ENCODE measurements at places on chromosomes 16 and 17.
A peak's percentile ranks its signal among the peaks of the same experiment; 100 is the strongest.

- DNase-seq: peak; percentile 78
These were observed at the start of gene ARL4D for GRCh38 chr17:43398724-43399595. ARL4D (plus strand) TSS chr17:43398993; CDS start chr17:43399733, 740 bp downstream.

DNA sequence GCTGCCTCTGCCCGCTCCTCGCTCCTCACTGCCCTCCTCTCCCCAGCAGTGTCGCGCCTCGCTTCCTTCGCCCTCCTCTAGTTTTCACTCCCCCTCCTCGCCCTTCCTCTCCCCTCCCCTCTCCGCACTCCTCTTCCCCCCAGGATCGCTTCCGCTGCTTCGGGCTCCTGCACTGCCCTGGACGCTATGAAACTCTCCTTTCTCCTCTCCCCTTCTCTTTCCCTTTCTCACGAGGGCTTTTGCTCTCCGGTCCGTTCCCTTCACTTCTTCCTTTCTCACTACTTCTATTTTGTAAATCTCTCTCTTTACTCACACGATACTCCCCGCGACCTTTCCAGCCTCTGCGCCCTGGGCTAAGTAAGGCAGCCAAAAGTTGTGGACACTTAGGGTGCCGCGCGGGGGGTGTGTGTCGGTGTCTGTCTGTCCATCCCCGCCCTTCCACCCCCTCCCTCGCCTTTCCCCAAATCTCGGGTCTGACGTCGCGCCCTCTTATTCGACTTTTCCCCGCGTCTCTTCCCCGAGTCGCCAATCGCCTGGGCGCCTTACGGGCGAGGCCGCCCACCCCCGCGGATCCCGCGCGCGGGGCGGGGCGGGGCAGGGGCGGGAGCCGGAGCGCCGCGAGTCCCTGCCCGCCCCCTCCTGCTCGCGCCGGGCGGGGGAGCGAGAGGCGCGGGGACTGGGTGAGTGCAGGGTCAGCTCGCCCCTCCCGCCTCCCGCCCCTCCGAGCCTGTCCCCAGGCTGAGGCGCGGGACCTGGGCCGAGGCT lies at the start of gene IRX3:
TSS of gene IRX3 (minus strand) at position 422 of the 765 bp plus-strand sequence. CDS start 737 bp downstream, outside the sequence.
- DNase-seq: peak; percentile 96

DNA sequence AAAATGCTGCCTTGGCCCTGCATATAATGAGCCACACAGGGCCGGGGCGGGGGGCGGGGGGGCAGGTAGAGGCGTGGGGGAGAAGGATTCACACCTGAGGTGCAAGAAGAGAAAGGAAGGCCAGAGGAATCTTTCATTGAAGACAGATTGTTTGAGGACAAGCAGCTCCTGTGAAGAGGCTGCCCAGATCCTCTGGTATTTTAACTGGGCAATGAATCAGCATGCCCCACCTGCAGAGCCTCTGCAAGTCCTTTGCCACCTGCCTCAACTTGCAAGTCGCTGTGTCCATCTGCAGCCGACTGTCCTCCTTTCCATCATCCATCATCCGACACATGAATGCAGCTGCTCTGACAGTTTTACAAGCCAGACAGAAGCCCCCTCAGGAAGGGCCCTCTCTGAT lies 1.2 kb upstream of the SOST start:
- DNase-seq: no peak

GRCh38 chr16:15866451-15866850 lies 9.6 kb upstream of the MYH11 start:
- no peak for DNase-seq

DNA sequence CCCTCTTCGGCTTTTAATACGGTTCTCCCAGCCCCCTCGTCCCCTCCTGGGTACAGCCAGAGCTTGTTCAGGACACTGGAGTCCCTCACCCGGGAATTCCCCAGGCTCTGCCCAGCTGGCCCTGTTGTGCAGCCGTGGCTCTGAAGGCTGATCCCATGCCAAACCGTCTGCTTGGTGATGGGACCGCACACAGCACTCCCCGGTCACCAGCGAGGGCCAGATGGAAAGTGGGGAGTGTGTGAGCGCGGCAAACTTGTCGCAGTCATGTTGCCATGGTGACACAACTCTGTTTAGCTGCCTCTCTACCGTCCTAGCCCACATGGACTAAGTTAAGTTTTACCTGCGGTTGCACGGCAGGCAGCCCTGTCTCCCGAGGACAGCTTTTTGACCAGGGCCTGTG lies 107.9 kb downstream of the RAP1GAP2 start:
- peak; percentile 32 for DNase-seq

DNA sequence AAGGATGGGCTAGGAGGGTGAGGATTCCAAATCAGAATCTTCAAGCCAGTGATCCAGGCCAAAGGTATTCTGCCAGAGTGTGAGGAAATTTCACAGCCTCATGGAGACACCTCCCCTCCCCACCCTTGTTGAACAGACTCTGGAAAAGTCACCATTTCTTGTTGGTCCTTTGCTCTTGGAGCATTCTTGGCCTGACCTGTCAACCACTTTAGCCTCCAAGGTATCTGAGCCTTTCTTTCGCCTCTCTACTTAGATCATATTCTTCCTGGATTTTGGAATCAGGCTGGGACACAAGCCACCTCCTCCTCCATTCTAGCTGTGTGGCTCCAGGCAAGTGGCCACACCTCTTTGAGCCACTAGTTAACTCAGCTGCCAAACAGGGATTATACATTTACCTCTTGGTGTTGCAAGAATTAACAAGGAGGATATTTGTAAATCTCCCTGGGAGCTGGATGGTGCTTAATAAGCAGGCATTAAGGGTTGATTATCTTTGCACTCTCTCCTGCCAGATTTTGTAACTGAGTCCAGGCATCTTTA lies 193.5 kb downstream of the WWOX start:
- DNase-seq: no peak

DNA sequence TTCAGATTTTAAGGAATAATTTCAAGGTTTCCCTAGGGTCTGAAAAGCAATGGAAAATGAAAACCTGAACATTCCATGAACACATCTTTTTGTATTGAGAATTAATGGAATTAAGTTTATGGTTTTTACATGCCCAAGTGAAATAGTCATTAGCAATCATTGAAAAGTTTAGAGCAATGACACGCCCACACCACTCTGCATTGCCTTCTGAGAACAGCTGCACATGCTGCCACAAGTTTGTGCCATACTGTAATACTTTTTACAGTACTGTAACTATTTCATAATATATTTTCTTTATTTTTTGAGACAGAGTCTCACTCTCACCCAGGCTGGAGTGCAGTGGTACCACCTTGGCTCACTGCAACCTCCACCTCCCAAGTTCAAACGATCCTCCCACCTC lies 345.2 kb upstream of the PMFBP1 start:
- DNase-seq: no peak

DNA sequence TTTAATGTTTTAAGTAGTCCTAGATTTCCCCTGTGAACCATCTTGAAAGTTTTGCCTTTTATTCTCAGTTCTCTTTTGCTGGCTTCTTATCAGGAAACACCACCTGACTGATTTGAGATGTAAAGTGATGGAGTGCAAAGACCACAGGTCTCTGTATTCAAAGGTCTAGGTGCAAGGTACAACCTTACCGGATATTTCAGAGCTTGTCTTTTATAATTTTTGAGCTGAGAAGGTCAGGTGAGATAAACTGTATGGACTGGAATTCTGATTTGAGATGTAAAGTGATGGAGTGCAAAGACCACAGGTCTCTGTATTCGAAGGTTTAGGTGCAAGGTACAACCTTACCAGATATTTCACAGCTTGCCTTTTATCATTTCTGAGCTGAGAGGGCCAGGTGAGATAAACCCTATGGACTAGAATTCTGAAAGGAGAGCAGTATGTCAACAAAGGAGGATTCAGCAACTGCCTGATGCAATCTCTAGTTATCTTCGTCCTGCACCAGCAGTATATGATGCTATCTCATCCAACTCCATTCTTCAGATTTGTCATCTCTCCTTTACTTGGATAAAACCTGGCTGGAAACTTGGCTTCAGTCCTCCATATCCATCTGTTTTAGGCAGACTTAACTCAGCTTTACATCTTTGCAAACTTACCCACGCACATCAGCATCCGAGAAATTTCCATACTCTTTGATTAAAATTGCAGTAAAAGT lies 64.3 kb downstream of the CENPV start:
- no peak for DNase-seq

GRCh38 chr17:4463818-4464476 lies 30.2 kb downstream of the SPNS3 start:
- DNase-seq: no peak

- no peak for DNase-seq
These were observed 217.0 kb upstream of the CIBAR2 start for GRCh38 chr16:85329059-85329812.

DNA sequence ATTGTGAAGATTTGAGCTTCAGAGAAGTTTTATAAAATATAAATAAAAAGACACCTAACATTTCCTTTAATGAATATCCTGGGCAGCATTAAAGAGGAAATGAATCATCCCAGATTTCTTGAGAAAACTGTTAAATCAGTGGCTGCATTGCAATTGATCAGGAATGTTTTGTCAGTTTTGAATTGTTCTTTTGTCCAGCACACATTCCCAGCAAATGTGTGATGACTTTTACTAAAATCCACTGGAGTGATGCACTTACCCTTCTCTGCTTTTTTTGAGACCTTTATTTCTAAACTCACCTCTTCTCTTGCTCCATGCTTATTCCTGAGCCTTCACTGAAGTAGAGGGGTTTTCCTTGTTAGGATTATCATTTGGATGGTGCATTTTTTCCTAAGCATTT lies 1307.2 kb downstream of the CDH8 start:
- DNase-seq: no peak

GRCh38 chr16:58324792-58325191 lies 30.0 kb upstream of the PRSS54 start:
- DNase-seq: no peak

DNA sequence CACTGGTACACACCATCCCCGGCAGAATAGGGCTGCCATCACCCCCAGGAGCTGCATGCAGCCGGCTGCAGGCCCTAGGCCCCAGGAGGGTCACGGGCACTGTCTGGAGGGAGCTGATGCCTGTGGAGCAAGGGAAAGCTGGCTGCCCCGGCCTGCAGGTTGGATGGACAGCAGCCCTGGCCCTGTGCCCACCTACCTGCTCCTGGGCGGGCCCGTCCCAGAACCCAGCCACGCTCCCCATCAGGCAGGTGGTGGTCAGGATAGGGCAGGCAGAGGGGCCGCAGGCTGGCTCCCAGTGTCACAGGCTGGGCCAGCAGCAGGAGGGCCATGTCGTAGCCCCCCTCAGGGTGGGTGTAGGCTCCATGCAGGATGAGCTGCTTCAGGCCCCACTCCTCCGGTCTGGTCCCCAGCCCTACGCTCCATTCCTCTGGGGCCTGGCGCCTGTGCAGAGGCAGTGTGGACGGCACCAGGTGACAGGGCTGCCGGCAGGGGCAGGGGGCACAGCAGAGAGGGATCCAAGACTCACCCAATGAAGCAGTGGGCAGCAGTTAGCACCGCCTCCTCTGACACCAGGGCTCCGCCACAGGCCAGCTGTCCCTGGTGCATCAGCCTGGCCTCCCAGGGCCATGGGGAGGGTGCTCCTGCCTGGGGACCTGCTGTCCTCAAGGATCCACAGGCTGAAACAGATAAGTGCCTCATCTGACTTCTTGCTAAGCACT lies 4.0 kb downstream of the PRSS53 start:
- DNase-seq: no peak

- DNase-seq: no peak
These were observed 12.9 kb downstream of the MYL4 start for GRCh38 chr17:47222047-47222446.

- DNase-seq: no peak
These were observed 33.5 kb downstream of the IRX3 start for GRCh38 chr16:54253118-54253517.

DNA sequence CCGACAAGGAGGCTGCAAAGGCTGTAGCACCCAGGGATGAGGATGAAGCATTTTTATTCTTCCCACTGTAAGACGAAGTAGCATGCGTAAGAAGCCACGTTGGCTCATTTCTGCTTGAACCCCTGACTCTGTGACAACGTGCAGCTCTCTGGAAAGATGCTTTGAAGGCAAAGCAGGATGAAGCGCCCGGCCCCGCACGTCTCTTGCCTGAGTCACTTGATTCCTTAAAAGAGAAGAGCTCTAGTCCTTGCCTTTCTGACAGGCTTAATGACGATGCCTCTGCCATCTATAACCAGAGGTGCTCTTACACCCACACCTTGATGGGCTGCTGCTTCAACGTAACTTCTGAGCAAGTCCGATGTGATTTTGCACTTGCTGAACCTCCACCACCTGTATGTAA lies 76.7 kb upstream of the MED9 start:
- no peak for DNase-seq

DNA sequence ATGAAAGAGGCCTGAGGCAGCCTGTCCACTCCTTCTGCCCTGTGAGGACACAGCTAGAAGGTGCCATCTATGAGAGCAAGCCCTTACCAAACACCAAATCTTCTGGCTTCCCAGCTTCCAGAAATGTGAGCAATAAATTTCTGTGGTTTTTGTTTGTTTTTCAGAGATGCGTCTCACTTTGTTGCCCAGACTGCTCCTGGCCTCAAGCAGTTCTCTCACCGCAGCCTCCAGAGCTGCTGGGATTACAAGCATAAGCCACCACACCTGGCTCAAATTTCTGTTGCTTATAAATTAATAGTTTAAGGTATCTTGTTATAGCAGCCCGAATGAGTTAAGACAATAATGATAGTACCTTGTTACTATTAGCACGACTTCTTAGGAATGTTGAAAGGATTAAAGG lies 12.5 kb upstream of the SLC16A11 start:
- no peak for DNase-seq

- DNase-seq: no peak
These were observed 136.6 kb downstream of the CDH13 start for GRCh38 chr16:82763371-82763770.

All from AG08395 (cell line).